ENCODE measurements at places on chromosomes 4 and X.

GRCh38 chr4:126710935-126711334 is 921.8 kb upstream of the INTU start:
- DNase-seq, result no peak

DNA sequence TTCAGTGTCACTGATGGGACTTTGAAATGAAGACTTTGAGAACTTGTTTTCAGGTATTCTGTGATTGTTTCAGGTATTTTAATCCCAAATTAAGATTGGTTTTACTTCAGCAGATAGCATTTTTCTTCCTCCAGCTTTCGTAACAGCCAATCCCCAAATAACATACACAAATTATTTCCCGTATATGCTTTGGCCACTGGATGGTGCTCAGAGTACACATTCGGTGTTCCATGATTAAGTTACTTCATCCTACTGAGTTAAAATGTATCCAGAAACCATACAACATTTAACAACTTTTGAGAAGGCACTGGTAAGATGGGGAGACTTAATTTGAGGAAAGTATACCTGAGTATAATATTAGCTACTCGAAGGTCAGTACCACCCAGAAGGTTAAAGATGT is 233.4 kb upstream of the FAM47A start:
- peak; percentile 2 for DNase-seq

GRCh38 chr4:165201806-165202205 is 5.6 kb upstream of the KLHL2 start:
- no peak for DNase-seq

DNA sequence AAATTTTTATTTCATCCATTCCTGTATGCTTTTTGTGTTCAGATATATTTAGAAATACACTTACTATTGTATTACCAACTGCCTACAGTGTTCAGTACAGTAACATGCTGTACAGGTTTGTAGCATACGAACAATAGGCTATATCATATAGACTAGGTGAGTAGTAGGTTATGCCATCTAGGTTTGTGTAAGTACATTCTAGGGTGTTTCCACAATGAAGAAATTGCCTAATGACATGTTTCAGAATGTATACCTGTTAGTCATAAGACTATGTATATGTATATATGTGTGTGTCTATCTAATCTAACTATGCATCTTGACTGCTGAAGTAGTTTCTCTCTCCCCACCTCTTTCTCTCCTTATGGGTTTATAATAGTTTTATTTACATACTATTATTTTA is 51.5 kb upstream of the BTC start:
- DNase-seq, result no peak

- peak; percentile 42 for DNase-seq
Observed at GRCh38 chrX:11890836-11891514, 132.9 kb downstream of the MSL3 start.

GRCh38 chr4:132540797-132541196 is 608.3 kb upstream of the PCDH10 start:
- DNase-seq, result no peak

DNA sequence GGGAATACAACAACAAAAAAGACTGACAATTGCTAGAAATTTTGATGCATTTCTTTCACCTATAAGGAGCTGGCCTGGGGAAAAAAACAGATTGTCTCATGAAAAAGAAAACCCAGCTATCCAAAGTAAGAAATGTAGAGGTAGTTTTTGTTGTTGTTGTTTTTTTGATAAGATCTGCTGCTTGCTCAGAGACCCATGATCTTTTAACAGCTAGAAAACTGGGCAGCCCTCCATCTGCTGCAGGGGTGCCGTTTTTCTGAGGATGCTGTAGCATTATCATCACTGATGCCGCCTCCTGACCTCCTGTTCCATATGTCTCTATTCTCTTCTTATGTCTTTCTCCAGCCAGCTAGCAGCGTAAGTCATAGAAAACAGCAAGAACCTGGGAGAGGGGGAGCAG is 98.3 kb downstream of the BMPR1B start:
- DNase-seq, result no peak

- DNase-seq, result no peak
Observed at GRCh38 chrX:22538580-22538979, 265.9 kb downstream of the CBLL2 start.

DNA sequence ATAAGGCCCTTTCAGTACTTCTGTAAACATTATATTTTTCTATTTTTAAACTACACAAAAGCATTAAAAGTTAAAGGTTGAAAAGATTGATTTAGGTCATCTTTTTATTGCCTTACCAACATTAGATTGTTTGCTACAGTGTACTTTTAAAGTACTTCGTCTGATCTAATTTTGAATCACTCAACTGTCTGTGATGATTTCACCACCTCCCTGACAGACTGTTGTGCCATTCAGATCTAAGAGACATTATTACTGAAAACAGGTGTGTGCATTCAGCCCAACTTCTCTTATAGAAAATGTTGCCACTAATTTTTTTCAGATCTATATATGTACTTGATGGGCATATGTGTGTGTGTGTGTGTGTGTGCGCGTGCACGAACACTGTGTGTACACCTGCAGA is 39.3 kb downstream of the GASK1B start:
- DNase-seq, result no peak

GRCh38 chrX:100643956-100644860 is at the start of gene SRPX2:
Gene SRPX2, plus strand, starts transcription at chrX:100644199. Its CDS starts 2,124 bp downstream, at chrX:100646323.
- peak; percentile 82 for DNase-seq

DNA sequence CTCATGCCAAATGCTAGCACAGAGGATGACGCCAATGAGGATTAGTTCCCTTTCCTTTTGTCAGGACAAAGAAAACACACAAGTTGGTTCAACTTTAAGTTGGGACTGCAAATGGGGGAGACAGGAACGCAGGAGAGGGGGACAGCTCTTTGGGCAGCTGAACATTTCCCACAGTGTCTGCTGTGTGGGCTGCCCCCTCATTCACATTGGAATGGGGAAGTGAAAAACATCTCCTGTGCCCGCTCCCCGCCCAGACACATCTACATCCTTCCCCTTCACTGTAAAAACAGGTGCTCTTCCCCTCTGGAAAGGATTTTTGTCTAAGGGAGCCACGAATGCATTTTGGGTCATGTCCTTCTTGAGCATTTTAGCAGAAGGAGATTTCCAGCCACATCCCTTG is 44.5 kb upstream of the TBC1D9 start:
- DNase-seq, result peak; percentile 66

DNA sequence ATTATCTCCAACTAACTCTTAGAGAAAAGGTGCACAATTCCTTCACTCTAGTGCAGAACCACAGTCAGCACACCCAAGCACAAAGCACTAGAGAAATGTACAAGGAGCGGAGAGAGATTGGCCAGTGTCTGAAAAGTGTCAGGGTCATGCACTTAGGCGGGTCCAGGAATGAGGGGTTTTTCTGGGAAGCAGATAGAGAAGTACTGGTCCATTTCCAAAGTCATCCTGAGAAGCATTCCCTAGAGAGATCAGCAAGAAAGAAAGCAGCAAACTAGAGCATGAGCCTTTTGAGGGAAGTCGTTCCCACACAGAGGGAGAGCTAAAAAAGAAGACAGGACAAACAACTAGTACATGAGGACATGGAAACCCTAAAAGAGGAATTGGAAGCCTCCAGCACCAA is 168.1 kb upstream of the MAP3K15 start:
- peak; percentile 14 for DNase-seq

DNA sequence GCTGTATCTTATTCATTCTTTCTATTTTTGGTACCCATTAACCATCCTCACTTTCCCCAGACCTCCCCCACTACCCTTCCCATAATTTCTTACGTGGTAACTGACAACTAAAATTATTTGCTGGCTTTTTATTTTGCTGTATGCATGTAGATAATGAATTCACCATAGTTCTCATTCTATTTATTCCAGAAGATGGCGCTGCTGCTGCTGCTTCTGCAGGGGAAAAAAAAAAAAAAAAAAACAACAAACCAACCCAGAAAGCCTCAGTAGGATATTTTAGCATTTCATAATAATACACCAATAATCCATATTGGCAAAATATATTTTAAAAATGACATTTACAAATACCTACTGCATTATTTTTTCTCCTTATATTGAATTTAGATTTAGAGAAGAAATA is 416.6 kb upstream of the MAGEB18 start:
- DNase-seq, result no peak

DNA sequence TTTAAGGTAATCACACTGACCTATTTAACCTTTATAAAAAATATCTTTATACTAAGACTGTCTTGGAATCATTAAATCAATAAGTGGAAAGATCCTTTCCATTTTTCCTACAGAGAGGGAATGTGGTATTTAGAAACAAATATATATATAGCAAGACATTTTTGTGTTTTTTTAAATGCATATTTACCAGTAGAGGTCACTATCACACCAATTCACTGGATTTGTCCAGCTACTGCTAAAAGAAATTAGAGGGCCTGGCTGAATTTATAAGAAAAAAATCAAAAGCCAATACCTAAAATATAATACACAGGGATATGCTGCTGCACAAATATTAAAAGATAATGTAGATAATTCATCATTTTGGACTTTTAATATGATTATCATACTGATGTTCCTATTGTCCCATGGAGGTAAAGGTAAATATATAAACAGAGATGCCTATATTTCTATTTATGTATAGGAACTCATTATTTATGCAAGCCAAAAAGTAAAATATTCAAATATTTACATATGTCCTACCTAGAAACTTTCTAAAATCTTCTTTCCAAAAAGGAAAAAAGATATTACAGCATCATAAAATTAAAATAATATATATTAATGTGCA is 69.5 kb downstream of the PDE5A start:
- DNase-seq, result peak; percentile 11

- no peak for DNase-seq
Observed at GRCh38 chrX:71565474-71566041, 12.7 kb upstream of the GCNA start.

DNA sequence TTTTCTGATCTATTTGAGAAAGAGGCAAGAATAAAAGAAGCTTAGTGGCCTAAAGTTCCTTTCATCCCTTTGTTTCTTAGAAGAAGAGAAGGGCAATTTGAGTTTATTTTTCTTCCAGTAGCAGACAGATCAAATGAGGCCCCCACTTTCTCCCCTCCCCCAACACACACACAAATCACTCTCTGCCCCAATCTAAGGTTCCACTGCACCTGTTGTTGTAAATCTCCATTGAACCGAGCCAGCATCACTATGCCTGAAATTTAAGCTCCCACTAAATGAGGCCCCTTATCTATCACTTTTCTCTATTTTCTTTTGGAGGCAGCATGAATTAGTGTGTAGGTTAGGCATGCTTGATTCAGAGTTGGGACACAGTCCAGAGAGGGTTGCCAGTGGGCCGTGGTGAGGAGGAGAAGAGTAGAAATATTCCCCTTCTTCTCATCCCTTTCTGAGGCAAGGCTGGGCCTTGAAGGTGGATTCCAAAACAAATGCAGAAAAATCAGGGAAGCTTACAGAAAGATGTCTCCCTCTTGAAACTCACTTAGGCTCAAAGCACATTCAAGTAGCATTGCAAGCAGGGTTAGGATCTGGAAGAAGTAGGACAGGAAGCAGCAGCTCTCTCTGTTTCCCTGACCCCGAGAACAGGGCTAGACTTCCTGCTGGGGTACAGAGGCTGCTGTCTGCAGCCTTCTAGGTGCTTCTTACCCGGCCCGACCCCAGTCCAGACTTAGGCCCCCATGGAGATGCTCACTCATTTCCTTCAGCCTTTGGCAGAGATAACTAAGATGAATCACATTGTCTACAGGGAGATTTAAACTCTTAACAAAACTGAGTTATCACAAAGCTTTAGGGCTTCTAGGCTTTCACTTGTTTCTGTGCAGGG is 70.7 kb downstream of the RASL11B start:
- DNase-seq, result no peak

DNA sequence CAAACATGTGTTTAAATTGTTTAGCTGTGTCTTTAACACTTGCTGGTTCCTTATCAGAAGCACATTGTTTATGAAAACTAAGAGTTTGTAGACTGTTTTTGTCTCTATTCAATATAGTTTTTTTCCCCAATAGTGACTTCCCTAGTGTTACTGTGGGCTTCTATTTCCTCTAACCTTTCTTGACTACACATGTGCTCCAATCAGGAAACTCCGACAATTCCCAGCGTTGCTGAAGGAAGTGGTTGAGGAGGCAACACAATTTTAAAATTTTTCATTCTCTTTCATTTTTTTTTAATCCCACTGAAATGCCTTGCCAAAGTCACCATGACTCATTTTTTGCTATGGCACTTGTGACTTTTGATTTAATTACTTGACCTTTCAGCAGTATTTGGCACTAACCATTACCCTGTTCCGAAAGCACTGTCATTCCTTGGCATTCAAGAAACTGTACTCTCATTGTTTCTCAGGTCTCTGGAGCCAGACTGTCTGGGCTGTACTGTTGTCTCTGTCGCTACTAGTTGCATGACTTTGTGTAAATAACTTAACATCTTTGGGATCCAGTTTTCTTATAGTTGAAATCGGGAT is 67.6 kb upstream of the FREM3 start:
- no peak for DNase-seq

- no peak for DNase-seq
Observed at GRCh38 chr4:56723201-56723605, 42.1 kb upstream of the HOPX start.

DNA sequence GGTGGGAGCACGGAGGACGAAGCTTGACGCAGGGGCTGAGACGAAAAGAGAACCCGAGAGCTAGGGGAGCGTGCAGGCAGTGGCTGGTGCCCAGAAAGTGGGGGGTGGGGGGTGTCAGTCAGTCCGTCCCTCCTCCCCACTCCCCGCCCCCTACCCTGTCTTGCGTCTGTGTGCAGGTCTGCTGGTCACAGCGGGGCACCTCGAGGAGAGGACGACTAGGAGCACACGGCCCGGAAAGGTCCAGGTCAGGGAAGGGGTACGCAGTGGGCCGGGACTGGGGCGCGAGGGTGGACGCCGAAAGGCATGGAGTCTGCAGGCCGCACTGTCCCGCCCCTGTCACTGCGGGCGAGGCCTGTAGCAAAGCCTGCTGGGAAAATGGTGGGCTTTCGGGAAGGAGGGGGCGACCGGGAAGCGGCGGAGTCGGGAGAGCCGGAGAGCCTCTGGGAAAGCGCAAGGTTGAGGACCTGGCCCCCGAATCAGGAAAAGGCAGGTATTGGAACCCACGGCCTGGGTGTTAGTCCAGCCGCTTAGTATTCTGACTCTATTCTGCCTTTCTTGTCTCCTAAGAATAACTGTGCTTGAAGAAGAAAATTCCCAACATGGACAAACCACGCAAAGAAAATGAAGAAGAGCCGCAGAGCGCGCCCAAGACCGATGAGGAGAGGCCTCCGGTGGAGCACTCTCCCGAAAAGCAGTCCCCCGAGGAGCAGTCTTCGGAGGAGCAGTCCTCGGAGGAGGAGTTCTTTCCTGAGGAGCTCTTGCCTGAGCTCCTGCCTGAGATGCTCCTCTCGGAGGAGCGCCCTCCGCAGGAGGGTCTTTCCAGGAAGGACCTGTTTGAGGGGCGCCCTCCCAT is 769 bp downstream of the TCEAL1 start:
- no peak for DNase-seq

DNA sequence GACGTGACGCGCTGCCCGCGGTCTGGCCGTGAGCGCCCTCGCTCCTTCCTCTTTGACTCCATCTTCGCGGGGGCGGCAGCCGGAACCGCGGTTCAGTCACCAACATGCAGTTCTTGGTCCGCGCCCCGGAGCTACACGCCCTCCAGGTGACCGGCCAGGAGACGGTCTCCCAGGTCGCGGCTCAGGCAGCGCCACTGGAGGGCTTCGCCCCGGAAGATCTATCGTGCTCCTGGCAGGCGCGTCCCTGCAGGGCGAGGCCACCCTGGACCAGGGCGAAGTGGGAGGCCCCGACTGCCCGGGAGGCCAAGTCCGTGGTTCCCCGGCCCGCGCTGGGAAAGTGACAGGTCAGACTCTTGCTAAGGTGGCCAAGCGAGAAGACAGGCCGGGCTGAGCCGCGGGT is 2.9 kb downstream of the TRIML2 start:
- DNase-seq, result no peak

- DNase-seq, result peak; percentile 29
Observed at GRCh38 chr4:99043346-99043745, 45.2 kb downstream of the ADH5 start.

Data from MV-4-11 (cell line).